ENCODE measurements at places on chromosomes 7 and 10. TPM values are rescaled to one million over a fixed set of nuclear protein-coding genes. Genes with fewer than 3 reads are reported as not detected.
A peak's percentile ranks its signal among the peaks of the same experiment; 100 is the strongest.

GRCh38 chr7:1679966-1680730 is 10.1 kb downstream of the ELFN1 start:
- H3K36me3 ChIP-seq, result no peaks in the 10 kb centered on the region
- no peak for DNase-seq
- no peaks in the 10 kb centered on the region for H3K4me1 ChIP-seq
- no peak overlapping the region for H3K4me3 ChIP-seq

GRCh38 chr7:100017300-100017699 is 1.9 kb downstream of the ZKSCAN1 start:
- no peaks in the 10 kb centered on the region for H3K27me3 ChIP-seq
- peak overlapping the region; percentile 26 for H3K4me3 ChIP-seq
- H3K4me1 ChIP-seq, result peaks cover 33% of the 10 kb centered on the region
- DNase-seq, result no peak

DNA sequence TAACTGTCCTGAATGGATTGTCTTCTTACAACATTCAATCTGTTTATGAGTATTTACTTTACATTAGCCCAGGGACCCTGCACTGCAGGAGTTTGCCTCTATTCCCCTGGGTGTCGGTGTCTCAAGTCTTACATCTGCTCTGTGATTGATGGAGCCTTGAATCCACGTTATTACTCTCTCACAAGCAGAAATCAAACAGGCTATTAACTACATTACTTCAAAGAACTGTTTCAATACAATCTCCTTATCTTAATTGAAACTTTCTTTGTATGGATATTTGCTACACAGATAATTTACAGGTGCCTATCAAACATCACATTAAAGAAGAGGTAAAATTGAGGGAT is 3.1 kb upstream of the ARID5B start:
- no peaks in the 10 kb centered on the region for H3K27me3 ChIP-seq
- H3K27ac ChIP-seq, result no peak overlapping the region
- peaks cover 5% of the 10 kb centered on the region for H3K36me3 ChIP-seq
- peaks cover 42% of the 10 kb centered on the region for H3K4me1 ChIP-seq
- no peak overlapping the region for H3K4me3 ChIP-seq

- peaks cover 23% of the 10 kb centered on the region for H3K4me1 ChIP-seq
- no peaks in the 10 kb centered on the region for H3K27me3 ChIP-seq
- DNase-seq, result no peak
- peak overlapping the region; percentile 62 for H3K27ac ChIP-seq
Observed at GRCh38 chr7:107857541-107857912, 33.5 kb upstream of the DLD start.

EN2 gene
- not detected for total RNA-seq

SLC29A4 gene
- 0.73 TPM for total RNA-seq

- no peaks in the 10 kb centered on the region for H3K27me3 ChIP-seq
- no peaks in the 10 kb centered on the region for H3K4me1 ChIP-seq
- no peaks in the 10 kb centered on the region for H3K36me3 ChIP-seq
- no peak overlapping the region for H3K27ac ChIP-seq
- H3K4me3 ChIP-seq, result no peak overlapping the region
Observed at GRCh38 chr7:16301291-16301690, 120.0 kb downstream of the CRPPA start.

DNA sequence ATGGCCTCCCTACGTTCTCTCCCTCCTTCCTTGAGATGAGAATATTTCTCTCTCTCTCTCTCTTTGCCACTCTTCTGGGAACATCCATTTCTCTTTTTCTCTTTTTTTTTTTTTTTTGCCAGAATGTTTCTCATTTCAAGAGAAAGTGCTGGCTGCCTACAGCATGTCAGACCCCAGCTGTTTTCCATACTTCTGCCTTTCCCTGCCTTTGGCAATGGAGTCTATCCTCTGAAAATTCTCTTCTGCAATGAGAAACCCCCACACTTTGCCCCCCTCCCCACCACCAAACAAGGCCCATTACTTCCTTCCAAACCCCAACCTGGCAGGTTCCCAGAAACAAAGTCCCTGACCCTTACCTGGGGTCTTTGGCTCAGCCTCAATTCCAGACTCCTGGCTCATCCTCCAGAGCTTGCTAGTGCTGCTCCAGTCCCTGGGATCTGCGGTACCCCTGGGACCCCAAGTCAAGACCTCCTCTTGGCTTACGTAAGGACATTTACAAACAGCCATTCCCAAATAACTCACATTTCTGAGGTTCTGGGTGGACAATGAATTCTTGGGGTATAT is 17.4 kb upstream of the CCL26 start:
- no peaks in the 10 kb centered on the region for H3K36me3 ChIP-seq
- H3K4me3 ChIP-seq, result no peak overlapping the region
- DNase-seq, result no peak
- H3K4me1 ChIP-seq, result no peaks in the 10 kb centered on the region

DNA sequence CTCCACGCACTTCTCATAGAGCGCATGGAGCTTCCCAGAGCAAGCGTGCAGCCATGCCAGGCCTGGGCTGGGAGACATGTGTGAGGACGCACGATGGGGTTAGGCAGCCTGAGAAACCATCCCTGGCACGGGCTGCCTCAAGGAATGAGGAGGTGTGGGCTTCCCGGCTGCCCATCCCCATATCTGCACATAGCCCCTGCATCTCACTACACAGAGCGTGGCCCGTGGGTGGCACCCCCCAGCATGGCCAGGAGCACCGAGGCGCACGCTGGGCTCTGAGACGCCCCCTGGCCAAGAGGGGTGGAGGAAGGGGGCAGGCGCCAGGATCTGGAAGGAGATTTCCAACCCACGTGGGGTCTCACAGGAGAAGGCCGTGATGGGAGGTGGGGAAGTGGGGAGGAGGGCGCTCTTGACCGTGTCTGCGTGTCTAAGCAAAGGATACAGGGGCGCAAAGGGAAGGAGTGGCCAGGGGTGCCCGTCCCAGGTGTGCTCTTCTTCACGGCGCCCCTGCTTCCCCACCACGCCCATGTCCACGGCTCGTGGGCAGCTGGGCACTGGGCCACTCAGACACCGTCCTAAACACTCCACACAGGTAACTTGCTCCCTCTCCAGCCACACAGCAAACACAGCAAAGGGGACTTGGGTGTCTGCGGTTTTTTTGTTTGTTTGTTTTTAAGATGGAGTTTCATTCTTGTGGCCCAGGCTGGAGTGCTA is 340.5 kb downstream of the PTPRN2 start:
- no peaks in the 10 kb centered on the region for H3K36me3 ChIP-seq
- H3K27me3 ChIP-seq, result no peaks in the 10 kb centered on the region
- no peak for DNase-seq
- H3K4me1 ChIP-seq, result no peaks in the 10 kb centered on the region
- no peak overlapping the region for H3K4me3 ChIP-seq

- peaks cover 73% of the 10 kb centered on the region for H3K36me3 ChIP-seq
- peaks cover 60% of the 10 kb centered on the region for H3K4me1 ChIP-seq
- H3K27ac ChIP-seq, result peak overlapping the region; percentile 76
- H3K4me3 ChIP-seq, result no peak overlapping the region
- no peak for DNase-seq
Observed at GRCh38 chr10:14574291-14574690, 200.4 kb downstream of the FAM107B start.

DNA sequence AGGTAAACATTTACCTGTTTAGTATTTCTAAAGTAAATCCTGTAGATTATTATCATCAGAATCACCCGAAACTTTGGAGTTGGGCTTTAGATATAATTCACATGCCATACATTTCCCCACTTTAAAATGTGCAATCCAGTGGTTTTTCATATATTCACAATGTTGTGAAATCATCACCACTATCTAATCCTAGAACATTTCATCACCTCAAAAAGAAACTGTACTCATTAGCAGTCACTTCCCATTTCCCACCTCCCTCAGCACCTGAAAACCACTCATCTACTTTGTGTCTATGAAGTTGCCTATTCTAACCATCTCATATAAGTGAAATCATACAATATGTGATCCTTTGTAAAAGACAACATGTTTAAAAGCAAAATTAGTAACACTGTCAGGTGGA is 182.6 kb downstream of the FZD1 start:
- no peak overlapping the region for H3K4me3 ChIP-seq
- H3K4me1 ChIP-seq, result no peaks in the 10 kb centered on the region

DNA sequence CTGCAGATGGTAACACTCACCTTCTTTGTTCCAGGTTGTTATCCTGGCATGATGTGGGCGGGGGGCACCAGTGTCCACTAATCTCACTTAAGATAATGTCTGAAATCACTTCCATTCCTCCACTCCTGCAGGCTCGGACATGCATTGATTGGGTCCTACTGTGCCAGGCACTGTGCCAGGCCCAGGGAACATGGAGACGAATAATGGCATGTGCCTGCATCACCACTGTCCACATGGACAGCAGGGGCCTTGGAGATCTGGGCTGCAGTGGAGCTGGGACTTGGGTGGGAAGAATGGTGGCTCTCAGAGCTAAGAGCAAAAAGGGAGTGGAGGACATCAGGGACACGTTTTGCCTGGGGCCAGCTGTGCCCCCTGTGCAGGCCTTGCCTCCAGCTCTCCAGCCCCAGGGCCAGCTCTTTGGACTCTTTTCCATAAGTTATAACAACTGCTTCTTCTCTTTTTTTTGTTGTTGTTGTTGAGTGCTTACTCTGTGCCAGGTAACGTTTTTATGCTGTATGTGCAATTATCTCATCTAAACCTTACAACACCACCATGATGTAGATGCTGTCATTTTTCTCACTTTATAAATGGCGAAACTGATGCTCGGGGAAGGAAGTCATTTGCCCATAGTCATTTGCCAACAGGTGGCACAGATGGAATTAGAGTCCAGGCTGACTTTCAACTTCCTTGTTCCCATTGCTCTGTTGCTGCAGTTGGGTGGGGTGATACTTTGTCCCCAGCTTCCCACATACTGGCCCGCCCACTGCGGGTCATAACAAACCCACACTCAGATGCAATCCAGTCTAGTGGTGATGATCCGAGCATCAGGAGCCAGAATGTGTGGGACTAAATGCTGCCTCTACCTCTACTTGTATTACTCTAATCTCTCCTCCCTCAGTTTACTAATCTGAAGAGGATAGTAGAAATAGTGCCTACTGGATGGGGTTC is 19.1 kb downstream of the PLPP4 start:
- no peak overlapping the region for H3K27ac ChIP-seq
- no peaks in the 10 kb centered on the region for H3K27me3 ChIP-seq
- H3K4me3 ChIP-seq, result no peak overlapping the region
- DNase-seq, result no peak
- no peaks in the 10 kb centered on the region for H3K36me3 ChIP-seq

UTF1 gene
- total RNA-seq, result 0.28 TPM

All from activated T-helper 2 cell treated with anti-CD3 and anti-CD28 coated beads, Interferon-gamma antibody, Interleukin-2, Interleukin-4, amounts not matched to agents 10 μg/mL and 5 μg/mL and 100 μg/mL, durations not matched to agents 14 hours and 24 hours and 36 hours (primary cell).